ENCODE measurements at places on chromosomes 1 and 21.
A peak's percentile ranks its signal among the peaks of the same experiment; 100 is the strongest.

DNA sequence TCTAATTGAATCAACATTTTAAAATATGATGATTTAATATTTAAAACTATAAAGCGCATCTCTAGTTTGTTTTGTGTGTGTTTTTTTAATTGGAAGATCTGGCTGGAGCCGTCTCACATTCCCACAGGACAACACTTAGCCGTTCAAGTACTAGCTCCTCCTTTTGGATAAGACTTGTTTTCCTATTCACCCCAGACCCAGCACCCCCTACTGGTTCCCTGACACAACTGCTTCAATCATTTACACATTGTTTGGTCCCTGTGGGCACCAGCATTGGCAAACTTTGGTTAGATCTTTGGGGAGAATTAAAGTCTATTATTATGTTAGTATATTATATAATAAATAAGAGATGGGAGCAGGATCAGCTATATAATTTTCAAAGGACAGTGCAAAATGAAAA, 34.5 kb downstream of the TYW3 start:
- peak; percentile 42 for DNase-seq

GRCh38 chr21:36640721-36641244, 58.1 kb upstream of the SIM2 start:
- no peak for DNase-seq

- peak; percentile 77 for DNase-seq
These were observed 187.1 kb upstream of the COA6 start for GRCh38 chr1:234186037-234186688.

- DNase-seq = no peak
These were observed 8.4 kb upstream of the LUZP1 start for GRCh38 chr1:23177031-23177430.

DNA sequence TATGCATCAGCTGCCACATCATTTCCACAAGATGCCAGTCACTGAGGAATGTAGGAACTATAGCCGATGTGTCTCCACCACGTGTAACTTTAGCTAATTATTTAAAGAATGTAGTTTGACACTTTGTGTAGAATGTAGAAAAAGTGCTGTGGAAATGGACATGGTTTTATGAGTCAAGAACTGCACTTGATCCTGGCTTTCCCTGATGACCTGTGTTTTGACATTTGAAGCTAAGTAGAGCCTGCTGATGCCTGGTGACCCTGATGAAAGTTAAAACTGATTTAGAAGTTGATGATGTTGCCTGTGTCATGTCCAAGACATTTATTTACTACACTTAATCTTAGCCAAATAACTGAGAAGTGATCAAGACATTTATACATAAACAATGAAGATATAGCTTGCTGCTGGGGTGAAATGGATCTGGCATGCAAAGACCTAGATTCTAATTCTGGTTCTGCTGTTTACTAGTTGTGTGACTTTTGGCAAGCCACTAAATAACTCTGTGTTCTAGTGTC, 4.4 kb upstream of the OSBPL9 start:
- peak; percentile 46 for DNase-seq

DNA sequence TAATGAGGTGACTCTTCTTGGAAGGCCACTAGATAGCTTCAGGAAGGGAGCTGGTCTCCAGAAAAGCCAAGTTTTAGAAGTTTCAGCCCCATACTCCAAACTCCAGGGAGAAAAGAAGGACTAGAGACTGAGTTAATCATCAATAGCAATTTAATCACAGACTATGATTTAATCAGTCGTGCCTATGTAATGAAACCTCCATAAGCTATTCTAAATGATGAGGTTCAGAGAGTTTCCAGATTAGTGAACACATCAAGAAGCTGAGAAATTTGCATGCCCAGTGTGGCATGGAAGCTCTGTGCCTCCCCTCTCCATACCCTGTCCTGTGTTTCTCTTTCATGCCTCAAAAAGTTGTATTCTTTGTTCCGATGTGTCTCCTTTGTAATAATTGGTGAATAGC, 49.2 kb upstream of the CCDC190 start:
- no peak for DNase-seq

- no peak for DNase-seq
These were observed 107.3 kb downstream of the DUSP10 start for GRCh38 chr1:221634606-221635005.

GRCh38 chr1:19009882-19010321, 53.4 kb upstream of the IFFO2 start:
- DNase-seq = peak; percentile 33
